Fibroblast of lung (primary cell): ENCODE measurements at places on chromosomes 12 and 14. TPM values are rescaled to one million over a fixed set of nuclear protein-coding genes. Genes with fewer than 3 reads are reported as not detected.
A peak's percentile ranks its signal among the peaks of the same experiment; 100 is the strongest.

GRCh38 chr12:99959549-99960170 lies 25.1 kb downstream of the ANKS1B start:
- peak; percentile 12 for DNase-seq

Gene DENR
- 30.8 and 40.6 TPM in 2 replicates for total RNA-seq

DNA sequence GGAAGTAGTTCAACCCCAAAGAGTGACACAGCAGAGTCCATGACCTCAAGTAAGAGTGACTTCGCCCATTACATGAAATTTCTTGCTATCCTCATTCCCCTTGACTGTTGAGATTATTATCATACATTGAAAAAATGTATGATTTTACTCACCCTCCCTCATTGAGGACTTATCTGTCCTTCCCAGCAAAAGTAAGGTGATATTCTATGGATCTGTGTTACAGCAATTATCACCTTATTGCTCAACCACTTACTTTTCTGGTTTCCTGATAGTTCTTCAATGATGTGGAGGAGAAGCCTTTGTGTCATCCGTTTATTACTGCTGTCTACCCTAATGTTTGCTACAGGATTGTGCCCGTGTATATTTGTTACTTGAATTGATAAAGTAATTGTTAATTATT lies 306.2 kb downstream of the TRHDE start:
- DNase-seq: no peak

Gene CCDC38
- not detected in 2 replicates for total RNA-seq

DNA sequence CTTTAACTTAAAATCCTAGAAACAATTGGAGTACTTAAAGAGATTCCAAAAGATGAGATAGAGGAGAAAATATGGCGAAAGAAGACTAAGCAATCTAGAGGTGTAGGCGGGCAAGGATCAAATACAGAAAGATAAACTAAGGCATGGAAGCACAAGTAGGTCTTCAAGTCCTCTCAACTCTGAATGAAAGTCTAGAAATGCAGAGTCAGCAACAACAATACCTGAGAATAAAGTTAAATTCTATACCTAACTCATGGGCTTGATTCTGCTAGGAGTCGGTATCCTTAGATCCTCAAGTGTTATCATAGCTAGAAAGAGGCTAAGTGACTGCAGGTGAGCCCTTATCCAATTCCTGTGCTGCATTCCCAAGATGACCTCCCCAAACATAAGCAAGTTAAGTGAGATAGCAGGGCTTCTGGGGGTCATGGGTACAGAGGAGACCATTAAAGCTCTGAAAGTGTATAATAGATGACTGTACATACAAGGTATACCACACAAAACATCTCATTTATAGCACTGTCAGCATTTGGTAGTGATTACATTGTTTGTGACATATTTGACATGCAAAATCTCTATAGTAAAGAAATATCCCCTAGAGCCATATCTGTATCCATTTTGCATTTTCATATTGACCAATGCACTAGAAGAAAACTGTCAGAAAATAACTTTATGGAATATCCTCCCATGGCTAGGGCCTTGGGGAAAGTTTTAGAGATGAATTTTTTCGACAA lies 82.5 kb upstream of the ARID2 start:
- DNase-seq: no peak
